Colonic mucosa (tissue), 4 donors: ENCODE measurements at places on chromosomes 2 and 18.

- no peak for DNase-seq
Observed at GRCh38 chr18:44716697-44717163, 36.0 kb downstream of the SETBP1 start.

- DNase-seq: peak; percentile 97
Observed at GRCh38 chr2:196171248-196171871, at the start of gene STK17B. TSS of gene STK17B (minus strand) at chr2:196171578. CDS start at chr2:196163383, 8,195 bp downstream.

DNA sequence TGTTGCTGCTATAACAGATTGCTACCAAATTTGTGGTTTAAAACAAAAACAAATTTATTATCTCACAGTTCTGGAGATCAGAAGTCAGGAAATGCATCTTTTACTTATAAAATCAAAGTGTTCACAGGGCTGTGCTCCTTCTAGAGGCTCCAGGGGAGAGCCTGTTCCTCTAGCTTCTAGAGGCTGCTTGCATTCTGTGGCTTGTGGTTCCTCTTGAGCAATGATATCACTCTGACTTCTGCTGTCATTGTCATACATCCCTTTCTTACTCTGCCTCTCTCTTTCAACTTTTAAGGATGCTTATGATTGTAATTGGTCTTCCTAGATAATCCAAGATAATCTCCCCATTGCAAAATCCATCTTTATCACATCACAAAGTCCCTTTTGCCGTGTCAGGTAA, 6.1 kb upstream of the DCC start:
- DNase-seq: no peak

GRCh38 chr2:217307023-217307422, 447.2 kb upstream of the TNP1 start:
- no peak for DNase-seq

DNA sequence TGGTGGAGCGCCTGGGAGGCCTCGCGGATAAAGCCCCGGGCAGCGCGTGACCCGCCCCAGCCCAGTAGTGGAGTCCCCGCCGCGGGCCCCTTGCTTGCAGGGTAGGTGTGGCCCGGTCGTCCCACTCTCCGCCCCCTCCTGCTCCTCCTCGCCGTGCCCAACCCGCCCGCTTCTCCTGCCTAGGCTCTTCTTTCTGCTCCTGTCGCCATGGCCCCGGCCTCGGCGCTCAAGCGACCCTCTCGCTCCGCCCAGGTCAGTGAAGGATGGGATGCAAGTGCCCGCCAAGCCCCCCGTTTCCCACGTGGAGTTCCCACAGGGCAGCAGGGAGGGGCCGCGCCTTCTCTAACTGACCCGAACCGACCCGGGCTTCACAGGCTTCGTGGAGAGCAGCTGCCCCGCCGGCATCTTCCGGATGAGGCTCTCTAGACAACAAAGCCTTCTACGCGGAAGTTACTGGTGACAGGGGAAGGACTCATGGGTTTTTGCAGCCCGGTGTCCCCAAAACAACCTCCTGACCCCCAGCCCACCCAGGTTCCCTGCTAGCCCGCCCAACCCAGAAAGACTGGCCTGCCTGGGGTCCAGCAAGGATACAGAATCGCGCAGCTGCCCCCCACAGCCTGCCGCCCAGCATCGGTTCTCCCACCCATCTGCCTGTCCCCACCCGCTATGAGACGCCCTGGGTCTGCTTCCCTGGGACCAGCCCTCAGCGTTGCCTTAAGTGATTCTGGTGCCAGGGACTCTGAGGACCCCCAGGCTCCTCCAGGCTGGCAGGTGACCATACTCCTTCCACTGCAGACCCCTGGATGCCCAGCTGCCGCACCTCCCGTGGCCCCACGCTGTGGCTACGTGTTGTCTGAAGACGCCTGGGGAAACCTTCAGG, 32.8 kb downstream of the TTC32 start:
- DNase-seq: peak; percentile 62

- DNase-seq: no peak
Observed at GRCh38 chr2:168323529-168324021, 76.2 kb upstream of the STK39 start.

DNA sequence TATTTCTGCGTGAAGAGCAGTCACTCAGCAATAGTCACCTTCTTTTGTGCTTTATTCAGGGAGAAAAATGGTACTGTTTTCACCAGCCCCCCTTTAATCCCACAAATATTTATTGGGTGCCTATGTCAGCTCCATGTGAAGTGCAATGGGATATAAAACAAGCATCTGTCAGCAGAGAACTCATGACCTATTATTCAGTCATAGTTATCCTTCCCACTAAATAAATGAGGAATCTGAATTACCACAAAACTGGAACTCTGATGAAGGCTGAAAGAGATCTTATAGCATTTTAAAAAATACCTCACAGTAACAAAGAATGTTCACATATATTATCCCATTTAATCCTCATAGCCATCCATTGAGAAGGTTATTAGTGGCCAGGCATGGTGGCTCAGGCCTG, 45.8 kb downstream of the DHX57 start:
- no peak for DNase-seq

DNA sequence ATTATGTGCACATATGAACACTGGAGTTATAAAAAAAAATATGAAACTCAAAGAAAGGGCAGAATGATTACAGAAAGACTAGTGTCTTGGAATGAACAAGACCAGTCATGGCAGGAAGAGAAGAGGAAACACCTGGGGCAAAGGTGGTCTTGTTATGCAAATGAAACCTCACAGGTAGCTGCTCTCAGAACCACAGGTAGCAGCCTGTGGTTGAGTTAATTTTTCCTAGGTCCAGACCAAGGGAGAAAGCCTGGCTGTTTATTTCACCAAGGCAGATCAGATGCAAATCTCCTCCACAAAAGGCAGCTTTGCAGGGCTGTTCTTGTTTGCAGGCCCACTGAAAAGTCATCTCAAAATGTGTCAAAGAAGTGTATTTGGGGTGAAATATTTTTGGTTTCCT, 785.8 kb downstream of the RNF144A start:
- DNase-seq: no peak

DNA sequence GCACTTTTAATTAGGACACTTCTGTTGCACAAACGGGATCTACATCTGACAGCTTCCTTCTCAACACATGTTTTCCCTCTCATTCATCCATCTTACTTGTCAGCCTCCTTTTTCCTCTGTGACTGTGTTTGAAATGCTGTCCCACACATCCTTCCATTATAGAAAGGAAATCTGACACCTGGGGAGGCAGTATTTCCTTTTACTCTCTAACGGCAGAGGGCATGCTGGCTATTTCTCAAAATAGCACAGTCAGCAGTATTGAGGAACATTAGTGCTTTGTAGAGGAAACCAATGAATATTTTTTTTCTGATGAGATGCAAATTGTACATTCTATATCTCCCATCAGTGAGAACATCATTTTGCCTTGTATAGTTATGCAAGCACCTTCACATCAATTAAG, 668.7 kb downstream of the SLC4A3 start:
- no peak for DNase-seq

DNA sequence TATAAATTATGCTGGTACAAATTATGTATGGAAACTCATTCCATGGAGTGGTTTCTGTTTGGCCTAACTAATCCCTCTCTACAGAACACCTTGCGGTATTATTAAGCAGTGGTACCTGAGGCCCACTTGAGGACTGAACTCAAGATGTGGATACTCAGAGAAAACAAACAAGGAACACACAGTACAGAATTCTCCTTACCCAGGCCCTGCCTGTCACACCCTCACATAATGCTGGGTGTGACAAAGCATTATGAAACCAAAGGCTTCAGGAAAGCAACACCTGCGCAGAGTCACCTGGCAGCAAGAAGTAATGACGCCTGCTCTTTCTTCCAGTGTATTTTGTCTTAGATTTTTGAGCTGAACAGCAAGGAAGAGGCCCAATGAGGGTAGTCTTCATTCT, 264.7 kb downstream of the PAX3 start:
- peak; percentile 26 for DNase-seq

DNA sequence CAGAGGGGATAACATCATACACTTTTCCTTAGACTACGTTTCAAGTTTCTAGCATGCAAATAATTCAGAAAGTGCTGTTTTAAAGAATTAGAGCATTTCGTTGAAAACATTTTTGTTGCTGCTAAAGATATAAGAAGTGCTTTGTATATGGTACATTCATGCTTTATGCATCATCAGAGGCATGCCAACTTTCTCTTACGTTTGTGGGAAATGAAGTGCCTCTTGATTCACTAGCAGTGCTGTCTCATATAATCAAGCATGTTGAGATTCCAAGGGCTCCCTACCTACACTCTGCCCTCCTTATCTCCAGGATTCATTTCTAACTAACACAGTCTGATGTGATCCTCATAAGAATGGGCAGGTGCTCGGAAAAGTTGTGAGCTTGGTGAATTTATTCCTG, 748.6 kb upstream of the DDX18 start:
- DNase-seq: no peak

DNA sequence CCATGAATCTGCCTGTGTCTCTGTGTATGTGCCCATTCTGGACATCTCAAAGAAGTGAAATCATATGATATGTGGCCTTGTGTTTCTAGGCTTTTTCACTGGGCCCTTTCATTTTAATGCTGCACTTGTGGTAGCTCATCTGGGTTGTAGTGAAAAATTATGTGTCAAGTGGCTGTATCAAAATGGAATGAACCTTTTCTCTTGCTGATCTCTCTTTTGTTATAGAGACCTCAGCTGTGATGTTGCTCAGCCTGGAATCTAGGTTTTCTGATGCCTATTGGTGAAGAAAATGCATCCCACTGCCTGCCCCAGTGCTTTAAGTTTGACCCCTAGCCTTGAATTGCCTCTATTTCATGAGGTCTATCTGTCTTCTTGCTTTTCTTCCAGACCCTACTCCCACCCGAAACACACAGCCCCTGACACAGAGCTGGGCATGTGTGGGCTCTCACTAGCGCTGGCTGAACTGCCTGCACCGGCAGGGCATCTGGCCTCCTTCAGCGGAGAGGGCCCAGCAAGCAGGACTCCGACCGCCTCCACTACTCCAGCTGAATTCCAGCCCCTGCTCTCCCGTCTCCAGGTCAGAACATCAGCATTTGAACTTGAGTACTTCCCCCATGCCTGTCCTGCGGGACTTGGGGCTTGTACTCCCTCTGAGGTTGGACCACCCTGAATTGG, 175.8 kb upstream of the MSH6 start:
- DNase-seq: no peak
